ENCODE measurements at places on chromosomes 2 and 18.

DNA sequence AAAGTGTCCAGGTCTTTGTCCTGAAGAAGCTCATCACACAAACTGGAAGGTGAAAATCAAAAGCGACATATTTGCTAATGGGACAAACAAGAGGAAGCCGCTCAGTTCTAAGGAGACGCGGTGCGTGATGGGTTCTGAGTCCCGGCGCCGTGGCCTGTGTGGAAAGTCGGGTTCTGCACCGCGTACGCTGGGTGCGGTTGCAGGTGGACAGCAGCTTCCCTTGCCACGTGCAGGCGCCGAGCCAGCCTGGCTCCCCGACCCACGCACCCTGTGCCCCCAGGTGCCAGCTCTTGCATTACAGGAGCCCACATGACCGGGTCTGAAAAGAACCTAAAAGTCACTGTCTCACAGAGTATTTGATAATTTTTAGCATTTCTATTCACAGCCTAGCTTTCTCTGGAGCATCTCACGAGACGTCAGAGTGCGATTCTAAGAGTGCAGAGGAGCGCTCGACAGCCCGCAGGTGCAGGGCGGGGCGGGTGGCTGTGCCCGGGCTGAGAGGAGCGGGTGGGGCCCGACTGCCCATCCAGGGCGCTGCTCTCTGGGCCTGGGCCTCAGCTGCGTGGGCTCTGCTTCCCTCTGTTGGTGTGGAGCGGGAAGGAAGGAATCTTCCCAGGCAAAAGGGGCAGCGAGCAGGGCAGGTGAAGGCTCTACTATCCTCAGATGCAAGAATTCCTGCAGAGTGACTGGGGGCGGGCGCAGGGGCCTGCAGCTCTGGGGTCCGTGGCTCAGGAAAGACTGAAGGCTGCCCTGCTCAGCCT, 39.4 kb downstream of the MYT1L start:
- no peak for DNase-seq

GRCh38 chr2:151900331-151900730, 72.1 kb upstream of the ARL5A start:
- DNase-seq = no peak

DNA sequence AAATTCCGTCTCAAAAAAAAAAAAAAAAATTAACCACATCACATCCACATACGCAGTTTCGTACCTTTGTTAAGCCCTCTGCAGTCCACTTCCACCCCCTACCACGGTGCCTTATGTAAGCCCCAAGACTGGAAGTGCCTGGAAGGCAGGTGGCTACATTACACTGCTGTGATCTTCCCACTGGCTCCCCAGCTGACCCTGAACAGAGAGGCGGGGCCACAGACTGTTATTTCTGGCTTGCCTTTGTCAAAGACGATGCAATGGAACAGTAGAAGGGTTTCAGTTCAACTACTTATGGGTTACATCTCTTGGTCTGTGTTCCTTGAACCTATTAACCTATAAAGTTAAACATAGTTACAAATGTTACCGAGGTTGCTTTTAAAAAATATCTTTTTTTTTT, 15.7 kb upstream of the COX7A2L start:
- DNase-seq = no peak

DNA sequence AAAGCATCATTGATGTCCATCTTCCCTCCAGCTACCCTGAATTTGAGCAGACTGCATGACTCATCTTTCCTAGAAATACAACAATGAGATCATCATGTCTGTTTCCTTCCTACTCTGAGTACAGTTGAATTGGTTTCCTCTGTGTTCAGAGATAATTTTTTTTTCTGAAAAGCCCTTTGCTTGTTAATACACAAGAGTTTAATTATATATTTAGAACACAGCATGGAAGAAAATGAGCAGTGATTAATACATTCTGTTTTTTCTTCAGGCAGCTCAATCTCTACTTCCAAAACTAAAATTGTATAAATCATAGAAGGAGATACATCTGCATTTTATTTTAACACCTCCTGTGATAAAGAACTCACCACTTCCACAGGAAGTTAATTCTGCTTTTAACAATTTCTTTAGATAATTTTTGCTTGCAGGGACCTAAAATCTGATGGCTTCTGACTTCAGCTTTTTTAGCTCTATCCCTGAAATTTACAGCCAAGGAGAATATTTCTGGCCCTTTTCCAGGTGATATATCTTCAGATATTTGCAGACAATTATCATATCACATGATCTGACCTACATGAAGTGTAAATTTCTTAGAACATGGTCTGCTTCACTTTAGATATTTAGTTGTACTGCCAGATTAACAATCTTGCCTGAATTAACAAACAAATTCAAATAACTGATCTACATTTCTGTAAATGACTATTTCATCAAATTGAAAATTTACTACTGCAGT, 249.0 kb downstream of the TRIB2 start:
- no peak for DNase-seq

GRCh38 chr2:233464531-233465240, 101.9 kb downstream of the USP40 start:
- no peak for DNase-seq

DNA sequence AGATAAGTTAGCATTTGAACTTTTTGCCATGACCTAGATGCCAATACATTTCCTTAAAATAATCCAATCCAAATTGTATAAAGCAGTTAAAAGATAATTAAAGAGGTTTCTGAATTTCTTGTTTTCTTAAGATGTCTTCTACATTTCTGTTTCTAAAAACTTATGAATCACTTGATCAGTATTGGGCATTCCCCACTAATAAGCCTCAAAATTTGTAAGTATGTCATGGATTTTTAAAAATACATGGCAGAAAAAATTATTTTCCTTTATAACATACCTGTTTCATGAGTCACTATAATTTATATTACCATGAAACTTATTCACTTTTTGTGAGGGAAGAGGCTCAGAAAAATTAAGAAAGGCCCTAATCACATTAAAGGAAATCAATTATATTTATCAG, 90.3 kb upstream of the TFPI start:
- DNase-seq = no peak

- DNase-seq = no peak
These were observed 7.1 kb downstream of the WDR54 start for GRCh38 chr2:74428675-74429074.

- DNase-seq = no peak
These were observed 38.4 kb downstream of the LBH start for GRCh38 chr2:30269771-30270145.

DNA sequence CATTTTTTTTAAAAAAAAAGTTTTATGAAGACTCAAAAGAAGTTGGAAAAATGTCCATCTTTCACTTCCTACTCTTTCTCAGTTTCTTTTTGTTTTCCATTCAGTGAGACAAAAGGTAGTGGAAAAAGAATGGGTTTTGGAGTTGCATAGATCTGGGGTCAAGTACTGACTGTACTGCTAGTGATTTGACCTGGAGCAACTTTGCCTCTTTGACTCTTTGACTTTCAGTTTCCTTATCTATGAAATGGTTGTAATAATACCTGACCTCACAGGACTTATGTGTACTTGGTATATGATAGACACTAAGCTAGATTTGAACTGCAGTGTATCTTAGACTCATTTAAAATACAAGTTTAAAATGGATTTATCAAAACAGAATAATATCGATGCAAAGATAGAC, 3.5 kb upstream of the KCNE4 start:
- no peak for DNase-seq

DNA sequence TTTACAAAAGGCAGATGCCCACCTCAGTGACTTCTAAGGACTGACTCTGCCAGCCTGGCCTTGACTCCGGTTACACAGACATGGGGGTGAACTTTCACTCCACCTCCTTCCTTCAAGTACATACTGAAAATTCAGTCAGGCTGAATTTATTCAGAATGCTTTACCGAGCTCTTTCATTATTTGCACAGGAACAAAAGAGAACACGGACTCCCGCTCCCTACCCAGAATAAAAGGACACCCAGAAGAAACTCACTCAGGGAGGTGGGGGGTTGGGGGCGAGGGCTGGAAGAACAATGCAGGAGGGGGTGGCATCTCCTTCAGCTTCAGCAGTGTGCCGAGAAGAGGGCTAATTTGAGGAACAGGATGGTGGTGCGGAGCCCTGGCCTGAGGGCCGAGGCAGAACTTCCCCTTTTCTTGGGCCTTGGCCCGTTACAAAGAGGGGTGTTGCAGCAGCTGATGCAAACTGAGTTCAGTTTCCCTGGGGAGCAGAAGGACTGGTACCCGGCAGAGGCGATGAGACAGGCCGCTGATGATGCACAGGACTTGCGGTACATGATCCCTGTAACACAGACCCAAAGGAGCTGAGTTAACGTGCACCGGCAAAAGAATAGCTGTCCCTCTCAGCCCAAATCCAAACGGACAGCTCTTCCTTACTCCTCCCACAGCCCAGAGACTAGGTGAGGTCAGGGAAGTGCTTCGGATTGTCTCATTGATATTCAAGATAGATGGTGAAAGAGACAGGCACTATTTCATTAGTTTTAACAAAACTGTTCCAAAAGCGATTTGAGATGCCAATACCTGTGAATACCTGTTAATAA, 24.1 kb downstream of the LYPD1 start:
- no peak for DNase-seq

DNA sequence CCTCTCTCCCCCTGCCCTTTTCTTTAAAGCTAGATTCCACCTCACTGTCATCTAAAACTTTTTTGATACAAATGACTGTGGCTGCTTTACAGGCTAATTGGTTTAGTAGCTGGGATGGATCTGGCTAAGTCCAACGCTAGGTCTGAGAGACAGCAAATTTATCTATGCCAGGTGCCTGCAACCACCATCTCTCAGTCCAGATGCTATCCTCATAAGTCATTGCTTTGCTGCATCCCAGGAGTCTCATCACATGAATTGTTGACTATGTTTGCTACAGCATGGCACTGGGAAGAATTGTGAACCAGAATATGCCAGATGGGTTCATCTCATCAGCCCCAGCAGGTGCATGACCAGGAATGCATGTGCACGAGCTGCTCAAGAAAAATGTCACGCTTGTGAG, 100.0 kb upstream of the PID1 start:
- DNase-seq = no peak

GRCh38 chr18:9673296-9674251, 34.5 kb upstream of the RAB31 start:
- DNase-seq = peak; percentile 30

GRCh38 chr18:70289351-70290312, 787 bp downstream of the SOCS6 start:
- peak; percentile 39 for DNase-seq

DNA sequence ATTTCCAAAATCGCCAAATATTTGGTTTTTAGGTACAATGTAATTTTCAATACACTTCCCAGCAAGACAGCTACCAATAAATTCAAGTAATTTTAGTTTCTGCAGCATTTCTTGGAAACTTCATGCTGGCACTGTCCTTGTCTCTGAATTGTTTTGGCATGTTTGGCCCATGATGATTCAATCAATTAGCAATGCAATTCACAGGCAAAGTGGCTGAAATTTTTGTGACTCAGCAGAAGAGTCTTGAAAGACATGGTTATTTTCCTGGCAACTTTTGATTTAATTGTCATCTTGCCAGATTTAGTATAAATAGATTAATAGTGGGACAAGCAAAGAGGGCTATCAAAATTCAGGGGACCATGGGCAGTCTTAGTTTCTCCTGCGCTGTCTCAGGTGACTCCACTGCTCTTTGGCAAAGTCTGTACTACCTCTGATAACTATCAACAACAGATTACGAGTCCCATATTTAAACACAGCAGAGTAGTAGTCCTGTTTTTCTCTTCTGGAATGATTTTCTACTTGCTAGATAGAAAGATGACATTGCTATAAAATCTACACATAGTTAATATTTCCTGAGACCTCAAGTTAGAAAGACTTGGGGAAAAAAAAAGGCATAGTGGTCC, 88.9 kb upstream of the CYP26B1 start:
- no peak for DNase-seq

DNA sequence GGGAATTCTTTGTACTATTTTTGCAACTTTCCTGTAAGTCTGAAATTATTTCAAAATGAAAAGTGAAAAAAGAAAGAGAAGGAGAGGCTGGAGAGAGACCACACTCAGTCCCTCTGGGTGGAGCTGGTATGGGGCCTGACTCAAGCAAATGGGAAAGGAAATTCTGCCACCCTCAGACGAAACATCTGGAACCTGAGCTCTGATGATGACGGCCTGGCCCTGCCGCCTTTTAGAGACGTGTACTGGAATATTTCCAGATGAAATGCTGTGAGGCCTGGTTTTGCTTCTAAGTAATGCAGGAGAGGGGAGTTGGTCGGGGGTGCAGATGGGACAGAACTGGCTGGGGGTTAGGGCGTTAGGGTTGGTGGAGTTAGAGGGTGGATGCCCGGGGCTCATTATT, 57.4 kb upstream of the GLI2 start:
- no peak for DNase-seq

GRCh38 chr2:234864506-234864905, 87.3 kb upstream of the SH3BP4 start:
- no peak for DNase-seq

All from stimulated activated CD4-positive, alpha-beta T cell treated with anti-CD3 and anti-CD28 coated beads, Interleukin-15, amount 100 ng/mL, for 24 hours (primary cell).